NCI-H1092 (cell line): ENCODE measurements at places on chromosomes 3 and 15.

DNA sequence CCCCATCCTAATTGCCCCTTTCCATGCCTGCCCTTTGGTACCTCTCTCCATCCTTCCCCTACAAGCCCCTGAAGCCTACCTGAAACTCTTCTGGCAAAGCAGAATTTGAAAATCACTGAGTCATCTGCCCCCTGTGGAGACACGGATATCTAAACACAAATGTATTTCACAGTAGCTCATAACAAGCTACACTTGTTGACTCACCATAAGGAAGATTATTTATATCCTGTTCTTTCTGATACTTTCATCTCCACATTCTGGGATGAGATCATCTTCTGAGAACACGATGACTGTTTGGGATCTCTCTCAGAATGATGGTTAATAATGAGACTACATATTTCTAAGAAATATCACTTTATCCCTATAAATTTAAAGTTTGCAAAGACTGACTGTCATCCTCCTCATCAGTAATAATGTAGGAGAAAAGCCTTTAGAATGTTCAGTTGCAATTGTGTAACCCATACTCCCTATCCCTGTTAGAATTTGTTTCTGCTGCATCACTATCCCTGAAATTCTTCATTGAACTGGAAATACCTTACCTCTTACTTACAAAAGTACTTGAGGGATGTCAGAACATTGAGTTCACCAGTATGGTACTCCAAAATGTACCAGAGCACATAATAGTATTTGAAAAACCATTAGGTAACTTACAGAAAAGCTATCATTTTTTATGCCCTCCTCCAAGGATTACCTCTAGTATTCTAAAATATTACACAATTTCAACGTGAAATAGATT is 116.1 kb upstream of the IL12A start:
- DNase-seq = no peak

GRCh38 chr15:88752951-88753350 is 50.3 kb upstream of the ACAN start:
- DNase-seq = no peak

DNA sequence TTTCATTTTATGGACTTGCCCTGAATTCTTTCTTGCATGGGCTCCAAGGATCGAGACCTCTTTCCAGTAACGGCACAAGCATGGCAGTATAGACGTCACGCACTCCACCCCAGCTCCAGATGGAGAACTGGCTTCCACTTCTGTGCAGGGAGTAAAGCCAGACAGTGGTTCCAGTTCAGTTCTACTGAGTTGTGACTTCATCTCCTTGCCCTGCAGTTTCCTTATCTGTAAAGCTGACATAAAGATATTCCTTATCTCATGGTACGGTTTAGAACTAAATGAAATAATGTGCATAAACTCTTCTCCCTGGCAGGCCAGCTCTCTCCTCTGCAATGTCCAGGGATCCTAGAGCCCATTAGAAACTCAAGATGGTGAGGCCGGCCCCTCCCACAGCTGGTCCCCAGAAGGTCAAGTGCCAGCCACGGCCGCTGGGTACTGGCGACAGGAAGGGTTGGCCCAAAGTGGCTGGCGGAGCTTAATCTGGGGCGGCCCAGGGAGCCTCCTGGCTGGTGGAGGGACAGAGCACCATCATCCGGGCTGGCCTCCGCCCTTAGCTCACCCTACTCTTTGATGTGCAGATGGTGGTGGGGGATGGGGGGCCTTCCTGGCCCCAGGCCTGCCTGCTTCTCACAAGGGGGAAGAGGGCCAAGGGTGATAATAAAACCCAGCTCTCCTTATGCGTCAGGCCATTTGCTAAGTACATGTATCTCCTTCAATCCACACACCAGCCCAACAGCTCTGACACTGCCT is 7.2 kb downstream of the MESP2 start:
- DNase-seq = no peak

GRCh38 chr3:5093731-5094130 is 28.4 kb upstream of the ARL8B start:
- DNase-seq = no peak

DNA sequence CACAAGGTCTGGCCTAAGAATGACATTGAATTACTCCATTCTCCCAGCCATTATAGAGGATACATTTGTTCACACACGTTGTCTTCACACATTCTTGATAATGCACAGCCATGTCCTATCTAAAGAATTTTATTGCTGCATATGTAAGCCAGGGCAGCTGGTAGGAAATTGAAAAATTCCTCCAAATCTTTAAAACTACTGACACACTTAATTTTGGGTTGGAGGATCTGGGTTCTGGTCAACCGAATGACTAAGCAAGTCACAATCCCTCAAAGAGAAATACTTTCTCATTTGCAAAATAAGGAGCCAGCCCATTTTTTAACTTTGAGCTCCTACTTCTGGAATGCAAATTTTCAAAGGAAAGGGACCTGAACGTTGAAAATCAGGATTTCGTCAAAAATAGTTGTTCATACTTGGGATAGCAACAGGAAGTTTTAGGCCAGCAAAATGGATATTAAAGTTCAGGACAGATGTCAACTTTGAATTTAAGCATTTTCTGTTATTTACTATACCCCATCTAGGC is 638.3 kb downstream of the NTRK3 start:
- no peak for DNase-seq

DNA sequence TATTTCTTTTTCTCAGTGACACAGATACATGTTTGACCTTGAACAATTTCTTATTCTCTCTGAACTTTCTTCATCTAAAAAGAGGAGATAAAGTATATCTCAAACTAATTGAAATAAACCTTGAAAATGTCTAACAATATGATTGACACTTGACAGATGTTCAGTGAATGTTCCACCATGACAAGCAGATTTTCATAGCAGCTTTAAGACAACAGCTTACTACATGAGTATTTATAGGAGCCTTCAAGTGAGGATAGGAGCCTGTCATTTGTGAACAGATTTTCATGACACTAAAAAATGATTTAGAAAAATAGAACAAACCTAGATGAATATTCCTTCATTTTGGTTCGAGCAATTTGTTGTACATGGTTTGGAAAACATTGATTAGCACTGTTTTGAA is 13.3 kb downstream of the SYN2 start:
- DNase-seq = no peak

DNA sequence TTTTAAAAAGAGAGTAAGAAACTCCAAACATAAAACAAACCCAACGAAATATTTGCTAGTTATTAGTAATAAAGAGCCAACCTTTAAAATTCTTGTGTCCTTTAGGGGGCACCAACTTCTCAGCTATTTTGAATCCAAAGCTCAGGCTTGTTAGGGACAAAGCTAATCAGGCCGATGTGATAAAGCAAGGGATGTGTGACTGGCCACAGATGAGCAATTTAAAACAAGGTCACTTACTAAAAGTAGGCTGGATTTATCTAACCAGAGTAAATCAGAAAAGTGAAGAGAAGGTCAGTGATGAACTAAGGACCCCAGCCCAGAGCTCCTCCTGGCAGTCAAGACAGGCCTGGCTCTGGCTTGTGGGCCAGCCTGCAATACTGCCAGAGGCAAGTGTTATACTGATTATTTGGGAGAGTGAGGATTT is 108.5 kb downstream of the CYP19A1 start:
- DNase-seq = no peak

DNA sequence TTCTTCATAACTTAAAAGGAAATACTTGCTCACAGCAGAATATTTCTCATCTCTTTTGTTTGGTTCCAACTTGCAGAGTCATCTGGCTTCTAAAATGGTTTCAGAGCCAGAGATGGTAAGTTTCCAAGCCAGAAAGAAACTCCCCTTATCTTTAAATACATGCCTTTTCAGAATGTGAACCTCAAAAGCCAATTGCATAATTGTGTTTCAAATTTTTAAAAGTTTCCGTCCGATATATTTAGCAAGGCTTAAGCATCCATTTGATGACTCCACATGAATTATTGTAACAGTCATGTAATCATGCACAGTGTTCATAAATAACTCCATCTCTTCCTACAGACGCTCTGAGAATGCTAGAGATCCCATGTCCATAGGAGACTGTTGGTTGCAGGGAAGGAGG is 40.6 kb upstream of the C3orf80 start:
- no peak for DNase-seq

DNA sequence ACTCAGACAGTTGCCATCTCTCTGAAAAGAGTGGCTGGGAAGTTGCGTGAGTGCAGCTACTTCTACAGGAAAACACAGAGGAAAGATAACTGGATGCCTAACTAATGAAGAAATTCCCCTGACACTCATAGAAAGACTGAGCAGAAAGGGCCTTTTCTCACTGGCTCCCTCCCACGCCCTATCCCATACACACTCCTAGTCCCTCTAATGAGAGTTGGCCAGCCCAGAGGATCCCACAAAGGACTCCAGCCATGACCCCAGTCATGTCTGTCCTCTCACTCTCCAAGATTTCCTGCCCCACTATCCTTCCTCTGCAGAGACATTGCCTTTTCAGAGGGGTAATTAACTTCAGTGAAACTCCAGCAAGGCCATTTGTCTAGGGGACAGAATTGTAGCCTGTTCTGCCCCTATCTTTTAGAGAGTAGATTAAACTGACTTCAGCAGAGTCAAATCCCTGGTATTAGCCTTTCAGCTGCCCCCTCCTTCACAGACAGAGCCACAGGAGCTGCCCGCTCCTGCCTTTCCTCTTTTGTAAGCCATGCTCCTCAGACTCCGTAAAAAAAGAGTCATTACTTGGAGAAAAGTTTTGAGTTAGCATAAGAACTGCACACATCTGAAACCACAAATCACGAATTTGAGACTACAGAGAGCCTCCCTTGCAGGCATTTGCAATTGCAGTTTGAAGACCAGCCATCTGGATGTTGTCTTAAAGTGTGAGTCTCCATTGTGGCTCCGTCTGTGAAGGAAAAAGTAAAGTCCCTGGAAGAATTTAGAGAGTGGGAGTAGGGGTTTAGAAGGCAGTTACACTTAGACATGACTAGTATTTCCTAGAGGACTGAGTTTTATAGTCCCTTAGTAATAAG is 129.1 kb upstream of the SEMA6D start:
- DNase-seq = no peak

DNA sequence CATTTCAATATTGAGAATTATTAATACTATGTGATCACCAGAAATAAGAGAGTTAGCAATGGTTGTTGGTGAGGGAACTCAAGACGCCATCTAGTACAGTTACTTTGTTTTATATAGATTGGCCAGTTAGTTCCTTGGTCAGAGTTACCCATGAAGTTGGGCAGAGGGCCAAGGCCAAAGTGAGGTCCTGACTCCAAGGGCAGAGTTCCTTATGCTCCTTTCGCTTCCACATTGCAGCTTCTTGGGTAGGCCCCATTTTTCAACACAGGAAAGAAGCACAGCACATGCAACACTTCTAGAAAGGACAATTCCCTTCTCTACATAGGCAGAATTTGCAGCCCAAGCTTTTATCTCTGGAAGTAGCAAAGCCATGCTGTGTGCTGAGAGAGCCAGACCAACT is 178.6 kb downstream of the KCNAB1 start:
- no peak for DNase-seq

- DNase-seq = no peak
Observed at GRCh38 chr15:63775303-63775702, 58.4 kb downstream of the HERC1 start.

GRCh38 chr3:16205156-16205870 is 30.8 kb downstream of the GALNT15 start:
- no peak for DNase-seq

DNA sequence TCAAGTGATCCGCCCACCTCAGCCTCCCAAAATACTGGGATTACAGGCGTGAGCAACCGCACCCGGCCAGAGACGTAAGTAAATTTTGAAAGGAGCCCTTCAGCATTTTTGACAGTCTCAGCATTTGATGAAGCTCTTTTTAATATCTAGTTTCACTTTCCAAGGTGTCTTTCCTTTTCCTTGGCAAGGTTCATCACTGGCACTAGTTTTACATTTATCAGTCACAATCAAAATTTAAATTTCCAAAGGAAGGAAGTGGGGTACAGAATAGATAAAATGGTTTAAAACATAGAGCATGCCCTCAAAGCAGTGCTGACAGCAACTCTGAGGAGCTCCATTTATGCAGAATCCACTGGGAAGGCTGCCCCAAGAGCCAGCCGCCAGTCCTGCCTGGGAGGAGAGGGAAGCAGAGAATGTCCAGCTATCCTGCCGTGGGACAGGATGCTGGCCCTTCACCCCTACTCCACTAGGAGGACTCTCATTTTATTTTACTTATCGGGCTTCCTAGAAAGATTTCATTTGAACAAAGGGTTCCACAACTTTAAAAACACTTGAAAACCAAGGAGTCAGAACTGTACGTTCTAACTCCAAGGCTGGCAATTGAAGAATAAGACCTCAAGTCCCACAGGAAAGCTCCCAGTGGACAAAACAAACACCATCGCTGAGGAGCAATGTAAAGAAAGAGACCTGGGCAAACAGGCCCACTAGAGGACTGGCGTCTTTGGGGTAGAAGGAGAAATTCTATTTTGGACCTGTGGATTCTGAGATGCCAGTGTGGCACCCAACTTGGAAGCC is 9.9 kb downstream of the SFMBT1 start:
- DNase-seq = no peak

DNA sequence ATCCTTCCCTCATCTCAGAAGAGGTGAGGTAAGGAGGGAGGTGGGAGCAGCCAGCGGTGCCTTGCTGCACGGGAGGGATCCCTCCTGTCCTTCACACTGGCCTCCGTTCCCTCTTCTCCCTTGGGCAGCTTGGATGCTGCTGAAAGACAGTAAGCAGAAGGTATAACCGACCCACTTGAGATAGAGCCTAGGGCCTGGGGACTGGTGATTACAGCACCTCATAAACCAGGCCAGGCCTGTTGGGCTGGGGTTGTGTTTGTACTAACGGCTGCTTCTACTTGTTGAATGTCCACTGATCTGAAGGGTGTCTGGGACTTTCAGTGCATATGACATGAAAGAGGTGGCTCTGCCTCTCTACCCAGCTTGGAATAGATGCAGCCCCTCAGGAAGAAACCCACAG is 25.0 kb downstream of the SEMA6D start:
- no peak for DNase-seq

- DNase-seq = no peak
Observed at GRCh38 chr15:71294911-71295602, 179.8 kb downstream of the THSD4 start.

DNA sequence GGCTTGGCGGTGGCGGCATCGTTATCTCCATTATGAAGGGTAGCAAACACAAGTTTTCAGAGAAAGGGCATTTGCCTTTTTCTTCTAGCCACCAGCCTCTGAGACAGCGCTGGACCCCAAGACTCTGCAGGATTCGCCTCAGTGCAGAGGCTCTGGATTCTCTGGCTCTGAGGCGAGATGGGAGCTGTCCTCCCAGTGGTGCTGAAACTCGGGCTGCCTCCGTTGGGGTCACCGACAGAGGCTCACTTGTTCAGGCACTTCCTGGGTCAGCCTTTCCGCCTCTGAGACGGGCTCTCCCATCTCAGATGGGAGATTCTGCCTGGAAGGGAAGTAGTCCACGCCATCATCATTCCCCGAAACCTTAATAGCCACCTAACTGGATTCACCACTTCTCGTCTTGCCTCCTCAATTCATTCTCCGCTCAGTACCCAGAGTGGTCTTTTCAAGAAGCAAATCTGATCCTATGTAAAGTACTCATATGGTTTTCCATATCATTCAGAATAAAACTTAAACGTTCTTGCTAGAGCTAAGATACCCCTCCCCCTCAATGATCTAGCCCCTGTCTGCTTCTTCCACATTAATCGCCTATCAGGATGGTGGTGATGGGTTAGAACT is 76.9 kb downstream of the RHCG start:
- DNase-seq = no peak

GRCh38 chr15:64351265-64351664 is 4.7 kb downstream of the CSNK1G1 start:
- no peak for DNase-seq

- DNase-seq = no peak
Observed at GRCh38 chr15:97866959-97867358, 93.5 kb upstream of the ARRDC4 start.

GRCh38 chr3:105809208-105809888 is 59.5 kb downstream of the CBLB start:
- no peak for DNase-seq

GRCh38 chr3:134795746-134796280 is 753 bp downstream of the EPHB1 start:
- DNase-seq = no peak
